ENCODE measurements at places on chromosomes 4 and X. TPM values are rescaled to one million over a fixed set of nuclear protein-coding genes. Genes with fewer than 3 reads are reported as not detected.
A peak's percentile ranks its signal among the peaks of the same experiment; 100 is the strongest.

- no peak for DNase-seq
These were observed 102.9 kb downstream of the SYTL5 start for GRCh38 chrX:38109042-38109898.

DNA sequence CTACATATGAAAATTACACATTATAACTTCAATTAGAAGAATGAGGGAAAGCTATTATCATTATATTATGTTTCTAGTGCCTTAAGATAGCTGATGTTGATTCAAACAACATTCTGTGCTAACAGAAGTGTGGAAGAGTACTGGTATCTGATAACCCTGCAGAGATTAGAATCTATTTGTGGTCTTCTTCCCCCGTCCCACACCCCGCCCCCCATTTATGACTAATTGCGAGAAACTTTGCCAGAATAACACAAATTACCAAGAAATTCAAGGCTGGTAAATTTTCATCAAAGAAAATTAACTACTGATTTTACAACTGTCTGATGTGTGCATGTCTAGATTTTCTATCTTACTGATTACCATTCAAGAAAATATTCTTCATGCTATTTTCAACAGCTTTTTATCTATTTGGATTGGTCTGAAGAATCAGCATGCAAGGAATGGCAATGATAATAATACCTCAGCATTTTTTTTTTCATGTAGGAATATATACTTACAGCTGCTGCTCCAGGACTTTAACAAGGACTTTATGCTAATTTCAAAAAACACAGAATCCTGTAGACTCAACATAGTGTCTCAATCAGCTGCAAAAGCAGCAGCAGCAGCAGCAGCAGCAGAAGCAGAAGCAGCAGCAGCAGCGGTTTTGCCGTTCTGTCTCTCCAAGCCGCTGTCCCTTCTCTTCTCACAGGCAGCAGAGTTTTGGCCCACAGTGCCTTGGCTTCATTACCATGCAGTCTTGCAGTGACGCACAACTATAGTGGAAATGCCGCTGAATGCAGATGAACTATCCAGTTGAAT, 126.7 kb downstream of the FRYL start:
- no peak for DNase-seq

GRCh38 chr4:40388239-40388638, 53.1 kb downstream of the CHRNA9 start:
- DNase-seq: no peak

GRCh38 chr4:4633431-4633830, 91.6 kb upstream of the STX18 start:
- no peak for DNase-seq

DNA sequence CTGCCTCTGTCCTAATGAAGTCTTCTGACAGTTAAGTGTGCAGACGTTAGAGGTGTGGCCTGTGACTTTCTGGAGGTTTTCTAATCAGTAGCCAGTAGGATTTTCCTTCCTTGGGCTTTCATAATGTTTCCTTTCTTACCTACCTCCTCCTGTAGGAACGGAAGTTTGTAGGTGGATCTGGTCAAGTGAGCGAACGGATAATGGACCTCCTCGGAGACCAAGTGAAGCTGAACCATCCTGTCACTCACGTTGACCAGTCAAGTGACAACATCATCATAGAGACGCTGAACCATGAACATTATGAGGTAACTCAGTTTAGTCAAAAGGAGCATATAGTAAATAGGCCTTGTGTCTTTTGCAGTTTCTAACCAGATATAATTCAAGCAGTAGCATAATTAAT, 75.0 kb downstream of the MAOA start:
- no peak for DNase-seq

DNA sequence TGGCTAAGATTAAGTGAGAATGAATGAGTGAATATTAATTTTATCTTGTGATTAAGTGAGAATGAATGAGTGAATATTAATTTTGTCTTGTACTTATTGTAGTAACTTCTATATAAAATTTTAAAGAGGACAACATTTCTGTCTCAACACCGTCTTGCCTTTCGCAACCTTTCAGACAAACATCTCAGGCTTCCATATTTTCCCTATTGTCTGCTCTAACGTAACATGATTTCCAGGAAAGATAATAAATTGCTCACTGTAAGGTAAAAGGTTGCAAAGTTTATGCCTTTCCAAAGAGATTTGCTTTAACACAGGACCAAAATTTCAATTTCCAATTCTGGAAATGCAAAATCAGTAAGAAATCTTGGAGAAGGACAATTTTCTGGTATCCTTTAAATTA, 41.7 kb upstream of the SLC39A8 start:
- DNase-seq: no peak

- peak; percentile 67 for DNase-seq
These were observed 20.8 kb downstream of the IRF2 start for GRCh38 chr4:184453365-184454160.

The F8A2 gene
- total RNA-seq: 1.2 TPM

The ZNF630 gene
- 8.8 TPM for total RNA-seq

Measured in Peyer's patch (tissue), 4 donors.